ENCODE measurements at places on chromosomes 7 and 10. TPM values are rescaled to one million over a fixed set of nuclear protein-coding genes. Genes with fewer than 3 reads are reported as not detected.

IRF5 gene
- total RNA-seq: 20.5 TPM

LRRC61 gene
- 24.5 TPM for total RNA-seq

- no peak for DNase-seq
Observed at GRCh38 chr7:79949778-79950177, 184.9 kb upstream of the GNAI1 start.

GRCh38 chr7:9681284-9681683, 1247.9 kb downstream of the NXPH1 start:
- no peak for DNase-seq

DNA sequence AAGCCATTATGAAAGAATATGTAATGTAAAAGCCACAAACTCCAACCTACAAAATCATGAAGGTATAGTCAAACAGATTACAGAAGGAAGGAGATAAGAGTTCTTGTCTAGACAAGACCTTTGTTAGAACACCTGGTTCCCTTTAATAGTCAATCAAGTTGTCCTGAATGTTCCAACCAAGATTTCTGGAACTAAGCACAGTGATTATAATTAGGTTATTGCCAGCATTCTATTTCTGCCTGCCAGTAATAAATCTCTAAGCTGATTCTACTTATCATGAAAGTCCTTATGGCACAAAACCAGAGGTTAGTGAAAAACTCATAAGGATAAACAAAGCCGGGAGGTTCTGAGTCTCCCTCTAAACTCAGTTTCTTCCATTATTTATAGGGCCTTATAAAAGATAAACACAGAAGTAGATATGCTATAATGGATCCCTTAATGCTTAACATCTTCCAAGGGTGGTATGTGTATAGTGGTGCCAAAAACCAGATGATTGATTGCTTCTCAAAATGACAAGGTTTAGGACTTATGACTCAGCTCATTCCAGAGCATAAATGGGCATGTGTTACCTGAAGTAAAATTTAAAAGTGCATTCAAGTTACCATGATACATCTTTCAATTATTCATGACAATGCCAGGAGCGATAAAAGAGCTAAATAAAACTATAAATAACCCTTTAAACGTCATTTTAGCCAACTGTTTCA, 237.2 kb downstream of the CSTF2T start:
- DNase-seq: no peak
